Tibial artery (tissue), 4 donors: ENCODE measurements at places on chromosomes 11 and 22.

DNA sequence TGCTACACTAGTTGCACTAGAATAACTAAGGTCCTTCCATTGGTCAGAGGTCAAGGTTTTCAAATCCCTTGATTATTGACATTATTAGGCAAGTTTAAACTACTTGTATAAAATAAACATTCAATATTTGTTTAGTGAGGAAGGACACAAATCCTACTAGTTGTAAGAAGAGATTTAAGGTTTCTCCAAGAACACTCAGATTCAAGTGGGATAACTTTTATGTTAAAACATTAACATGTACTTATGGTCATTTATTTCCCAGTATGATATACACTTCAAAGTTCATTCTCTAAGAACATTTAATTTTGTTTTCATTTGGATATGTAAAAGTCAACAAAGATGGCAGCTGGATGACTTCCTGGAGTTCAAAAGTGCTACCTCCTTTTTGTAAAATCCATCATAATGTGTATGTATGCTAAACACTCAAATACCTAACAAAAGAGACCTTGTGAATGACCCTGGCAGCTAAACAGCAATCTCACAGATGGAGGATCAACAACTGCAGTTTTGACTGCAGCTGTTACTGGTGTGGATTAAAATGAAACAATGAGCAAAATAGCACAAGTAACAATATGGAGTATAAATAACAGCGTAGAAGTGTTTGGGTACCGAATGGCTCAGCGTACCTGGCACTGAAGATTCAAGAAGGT lies 1.5 kb downstream of the CCDC90B start:
- no peak for DNase-seq

DNA sequence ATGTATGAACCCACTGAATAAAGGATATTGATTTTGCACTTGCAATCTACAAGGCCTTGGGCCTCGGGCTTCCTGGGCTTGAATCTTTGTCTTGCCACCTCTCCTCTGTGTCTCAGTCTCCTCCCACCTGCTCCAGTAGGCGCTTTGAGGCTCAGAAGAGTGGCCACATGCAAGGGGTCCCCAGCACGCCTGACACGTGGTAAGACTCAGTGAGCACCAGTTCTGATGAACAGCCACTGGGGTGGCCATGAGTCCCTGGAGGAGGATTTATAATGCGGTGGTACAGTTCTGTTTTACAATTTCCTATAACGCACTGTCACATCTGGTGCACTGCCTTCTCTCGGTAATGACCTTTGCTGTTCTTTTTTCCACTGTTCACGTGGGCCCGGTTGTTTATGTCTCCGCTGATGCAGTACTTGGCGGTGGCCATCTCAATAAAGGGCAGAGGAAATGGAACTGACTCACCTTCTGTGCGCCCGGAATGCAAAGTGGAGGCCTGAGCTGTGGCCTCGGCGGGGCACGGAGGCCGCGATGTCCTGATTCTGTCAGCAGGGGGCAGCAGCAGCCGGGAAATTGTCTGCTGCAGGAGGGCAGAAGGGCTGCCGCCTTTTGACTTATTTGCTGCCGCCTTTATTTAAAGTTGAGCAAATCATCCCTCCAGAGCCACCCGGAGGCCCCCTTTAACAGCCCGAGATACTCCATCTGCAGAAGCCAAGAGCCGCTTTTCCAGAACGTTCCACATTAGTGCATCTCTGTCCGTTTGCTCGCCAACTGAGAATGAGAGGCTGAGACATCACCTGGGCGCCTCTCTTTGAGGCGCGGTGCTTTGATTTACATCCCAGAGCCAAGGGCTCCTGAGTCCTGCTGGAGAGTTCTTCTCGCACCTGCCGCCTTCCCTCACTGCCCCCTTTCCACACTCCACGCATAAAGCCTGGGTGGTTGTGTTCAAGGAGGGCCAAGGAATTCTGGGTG lies 6.0 kb upstream of the IFT27 start:
- peak; percentile 81 for DNase-seq

DNA sequence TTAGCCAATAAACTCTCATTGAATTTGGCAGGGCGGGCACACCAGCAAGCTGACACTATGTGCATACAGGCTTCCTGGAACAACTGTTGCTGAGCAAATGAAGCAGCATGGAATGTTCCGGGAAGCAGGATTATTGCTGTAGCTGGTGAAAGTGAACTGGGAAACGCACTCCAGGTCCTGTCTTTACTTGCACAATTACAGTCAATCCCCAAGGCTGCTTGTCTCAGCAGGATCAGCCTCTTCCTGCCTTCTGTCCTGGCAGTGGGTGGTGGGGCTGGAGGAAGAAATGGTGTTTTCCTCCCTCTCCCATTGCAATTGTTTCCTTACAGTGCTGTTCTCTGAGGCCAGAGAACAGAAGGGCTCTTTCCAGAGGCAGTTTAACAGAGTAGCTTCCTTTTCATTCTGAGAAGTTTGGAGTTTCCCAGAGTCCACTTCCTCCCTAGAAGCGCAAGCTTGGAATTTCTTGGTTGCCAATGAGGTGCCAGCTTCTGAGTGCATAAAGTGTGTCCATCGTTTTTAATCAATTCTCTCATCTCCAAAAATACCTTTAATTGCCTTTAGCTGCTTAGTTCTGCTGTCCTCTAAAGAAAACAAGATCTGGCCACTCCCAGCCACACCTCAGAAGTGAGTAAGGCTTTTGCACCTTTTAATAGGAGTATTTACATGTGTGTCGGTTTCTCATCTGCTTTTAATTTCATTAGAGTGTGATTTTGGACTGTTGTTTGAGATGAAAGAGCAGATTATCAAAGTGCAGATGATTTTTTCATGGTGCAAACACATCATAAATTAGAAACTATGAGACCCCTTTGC lies 19.9 kb downstream of the CD44 start:
- peak; percentile 72 for DNase-seq

DNA sequence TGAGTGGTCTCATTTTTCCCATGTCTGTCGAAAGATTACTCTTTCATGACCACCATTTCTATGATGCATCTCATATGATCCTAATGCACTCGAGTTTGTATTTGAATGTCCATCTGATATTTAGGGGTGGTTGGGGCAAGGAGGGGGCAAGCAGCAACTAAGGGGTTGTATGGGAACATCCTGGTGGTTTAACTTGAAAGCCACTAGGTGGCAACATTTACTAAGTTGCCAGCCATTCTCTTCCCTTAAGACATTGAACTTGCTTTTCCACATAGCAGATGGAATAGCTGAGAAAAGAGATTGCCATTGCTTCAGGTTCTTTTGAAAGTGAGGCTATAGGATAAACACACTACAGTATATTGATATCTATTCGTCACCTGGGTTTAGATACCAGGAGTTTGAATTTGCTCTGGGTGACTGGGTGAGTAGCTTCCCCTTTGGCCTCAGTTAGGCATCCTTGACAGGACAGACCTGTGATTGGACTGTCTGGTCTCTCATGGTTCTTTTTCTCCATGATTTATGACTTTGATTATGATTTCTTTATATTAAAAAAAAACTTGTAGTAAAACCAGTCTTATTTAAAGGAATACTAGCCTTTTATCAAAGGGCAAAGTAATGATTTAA lies 32.4 kb downstream of the NF2 start:
- DNase-seq = no peak

DNA sequence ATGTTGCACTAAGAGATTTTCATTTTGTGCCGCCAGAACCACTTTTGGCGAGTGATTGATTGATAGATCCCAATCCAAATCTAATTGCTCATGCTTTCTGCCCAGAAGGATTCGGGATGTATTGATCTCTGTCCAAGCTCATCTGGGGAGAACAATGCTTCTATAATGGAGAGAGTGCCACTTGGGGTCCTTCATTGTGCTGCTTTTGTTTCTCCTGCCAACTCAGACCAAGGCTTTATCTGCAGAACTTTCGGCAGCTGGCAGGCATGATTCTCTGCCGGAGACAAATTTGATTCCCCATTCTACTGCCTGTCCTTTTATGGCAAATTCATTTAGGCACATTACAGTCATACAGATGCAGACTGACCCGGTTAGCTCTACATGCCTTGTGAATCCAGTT lies 62.9 kb upstream of the NTM start:
- no peak for DNase-seq

GRCh38 chr11:63612181-63612580 lies 2.1 kb downstream of the PLAAT3 start:
- DNase-seq = no peak

GRCh38 chr22:27727673-27728451 lies 73.7 kb downstream of the MN1 start:
- DNase-seq = no peak

GRCh38 chr11:414318-414857 lies 411 bp downstream of the SIGIRR start:
- DNase-seq = no peak

GRCh38 chr11:70531281-70532065 lies 133.1 kb downstream of the CTTN start:
- DNase-seq = no peak

DNA sequence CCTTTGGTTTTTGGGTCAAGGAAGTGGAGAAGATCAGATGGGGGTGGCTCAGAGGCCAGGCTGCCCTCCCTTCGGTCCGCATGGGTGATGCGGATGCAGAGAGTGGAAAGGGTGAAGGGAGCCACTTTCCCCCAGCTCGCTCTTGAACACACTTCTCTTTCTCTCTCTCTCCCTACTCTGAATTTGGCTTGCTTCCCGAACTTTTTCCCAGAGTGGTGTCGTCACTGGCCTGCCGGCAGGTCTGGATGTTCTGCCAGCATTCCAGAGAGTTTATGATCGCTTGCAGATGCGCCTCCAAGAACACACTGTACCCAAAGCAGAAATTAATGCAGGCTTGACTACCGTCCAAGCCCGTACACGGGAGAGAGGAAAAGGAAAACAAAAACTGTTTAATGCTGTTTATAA lies 103.2 kb downstream of the ZBTB16 start:
- DNase-seq = peak; percentile 97

DNA sequence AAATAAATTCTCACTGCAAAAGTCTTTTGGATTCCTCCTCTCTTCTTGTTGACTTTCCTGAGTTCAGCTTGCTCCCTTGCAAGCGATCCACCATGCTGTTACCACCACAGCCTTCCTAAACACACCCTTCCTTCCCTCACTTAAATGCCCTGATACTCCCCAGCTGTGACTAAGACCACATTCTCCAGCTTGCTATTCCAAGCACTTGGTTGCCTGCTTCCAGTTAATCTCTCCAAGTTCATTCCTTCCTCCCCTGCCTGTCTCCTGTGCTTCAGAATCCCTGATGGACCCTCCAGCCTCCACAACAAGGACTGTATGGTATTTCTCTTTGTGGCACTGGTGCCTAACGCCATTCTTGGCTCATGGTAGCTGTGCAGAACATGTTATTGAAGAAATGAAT lies 603.9 kb upstream of the CADM1 start:
- no peak for DNase-seq

DNA sequence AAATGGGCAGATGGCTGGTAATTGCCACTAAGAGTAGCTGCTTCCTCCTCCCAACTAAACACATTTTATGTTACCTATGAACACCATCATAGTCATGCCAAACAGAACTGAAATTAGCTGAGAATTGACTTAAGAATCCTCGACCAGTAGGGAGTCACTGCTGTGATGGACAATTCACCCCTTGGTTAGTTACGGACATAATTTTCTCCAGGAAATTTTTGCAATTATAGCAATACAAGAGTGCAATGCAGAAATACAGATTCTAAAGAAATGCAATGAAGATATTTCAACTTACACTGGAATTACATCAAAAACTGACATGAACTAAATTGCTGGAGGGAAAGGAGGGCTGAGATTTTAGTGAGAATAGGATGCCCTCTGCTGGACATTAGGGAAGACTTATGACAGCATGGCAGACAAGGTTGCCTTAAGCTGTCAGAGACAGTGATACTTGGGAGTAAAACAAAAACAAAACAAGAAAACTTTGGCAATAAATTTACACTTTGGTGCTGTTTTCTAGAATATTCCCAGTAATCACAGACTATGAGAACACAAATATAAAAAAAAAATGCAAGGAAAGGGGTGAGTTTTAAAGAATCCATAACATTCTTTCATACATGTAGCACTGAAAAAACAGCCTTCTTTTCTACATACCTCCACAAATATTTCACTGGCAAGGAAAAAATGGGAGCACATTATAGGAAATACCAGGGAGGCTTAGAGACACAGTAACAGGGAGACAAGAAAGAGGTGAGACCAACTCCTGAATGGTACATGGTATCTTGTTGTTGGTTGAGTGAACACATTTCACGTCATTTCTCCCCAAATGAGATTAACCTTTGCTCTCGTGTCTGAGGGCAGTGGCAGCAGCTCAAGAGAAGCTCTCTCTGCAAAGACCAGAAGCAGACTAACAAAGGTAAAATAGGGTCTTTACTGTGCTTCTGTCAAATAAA lies 11.2 kb upstream of the PPP2R1B start:
- DNase-seq = no peak

- DNase-seq = no peak
Measured at GRCh38 chr11:32039149-32039548, 51.7 kb upstream of the RCN1 start.

DNA sequence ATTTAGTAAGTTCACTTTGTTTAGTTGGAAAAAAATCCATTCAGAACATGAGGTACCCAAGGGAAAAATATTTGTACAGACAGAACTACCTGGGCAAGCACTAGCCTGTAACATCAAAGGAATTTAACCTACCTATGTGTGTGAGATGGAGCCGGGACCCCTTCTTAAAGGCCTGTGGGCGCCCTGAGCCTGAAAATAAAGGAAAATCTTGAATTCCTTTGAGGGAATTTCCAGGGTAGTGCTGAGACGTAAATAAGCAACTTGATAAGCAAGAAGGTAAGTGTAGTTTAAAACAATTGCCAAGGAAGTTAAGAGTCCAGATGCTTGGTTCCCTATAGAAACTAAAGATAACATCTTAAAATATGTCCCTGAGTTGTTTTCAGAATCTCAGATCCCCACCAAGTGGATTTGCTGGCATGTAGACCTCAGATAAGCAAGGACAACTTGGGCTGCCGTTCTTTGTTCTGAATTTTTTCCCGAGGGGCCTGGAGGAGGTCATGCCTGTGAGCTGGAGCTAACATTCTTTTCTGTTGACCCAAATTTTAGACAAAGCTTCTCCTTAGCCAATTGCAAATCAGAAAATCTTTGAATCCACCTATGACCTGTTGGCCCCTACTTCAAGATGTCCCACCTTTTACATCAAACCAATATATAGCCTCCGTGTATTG lies 31.0 kb downstream of the MED17 start:
- DNase-seq = no peak

- peak; percentile 80 for DNase-seq
Measured at GRCh38 chr22:37904572-37905533, 1.2 kb upstream of the MICALL1 start.

GRCh38 chr11:56848141-56848809 lies 99.8 kb upstream of the OR9G4 start:
- no peak for DNase-seq

- no peak for DNase-seq
Measured at GRCh38 chr22:48727454-48728058, 1100.1 kb downstream of the BRD1 start.

- no peak for DNase-seq
Measured at GRCh38 chr11:40397141-40397540, 1062.3 kb downstream of the LRRC4C start.
